ENCODE measurements at places on chromosomes 1 and 21. TPM values are rescaled to one million over a fixed set of nuclear protein-coding genes. Genes with fewer than 3 reads are reported as not detected.

Gene TNNT2
- 20.8 TPM for polyA plus RNA-seq

Gene PIGR
- 23.7 TPM for polyA plus RNA-seq

Gene CYP4A11
- polyA plus RNA-seq, result 0.13 TPM

Gene RTCA
- 47.8 TPM for polyA plus RNA-seq

Gene SRGAP2B
- polyA plus RNA-seq, result 12.4 TPM

Gene ATP1A4
- polyA plus RNA-seq, result 0.27 TPM

Measured in large intestine (tissue), 12 donors.